Activated CD8-positive, alpha-beta T cell treated with anti-CD3 and anti-CD28 coated beads, Interleukin-2, amount 10 ng/mL, durations not matched to agents 7 days and 5 days (primary cell): ENCODE measurements at places on chromosomes 5 and 9. TPM values are rescaled to one million over a fixed set of nuclear protein-coding genes. Genes with fewer than 3 reads are reported as not detected.

Gene SMIM33
- 0.65 TPM for total RNA-seq

Gene SIGMAR1
- 66.7 TPM for total RNA-seq

Gene CNTNAP3B
- total RNA-seq = not detected

Gene WDR31
- total RNA-seq = 0.47 TPM

- H3K4me3 ChIP-seq = no peak overlapping the region
- peaks cover 5% of the 10 kb centered on the region for H3K36me3 ChIP-seq
- peaks cover 4% of the 10 kb centered on the region for H3K4me1 ChIP-seq
- no peaks in the 10 kb centered on the region for H3K27me3 ChIP-seq
Observed at GRCh38 chr5:172902497-172903472, 56.4 kb upstream of the RPL26L1 start.

GRCh38 chr9:127397646-127398274 is 791 bp downstream of the SLC2A8 start:
- H3K27ac ChIP-seq = peak overlapping the region; percentile 53
- DNase-seq = peak; percentile 46
- H3K36me3 ChIP-seq = no peaks in the 10 kb centered on the region
- peak overlapping the region; percentile 69 for H3K4me3 ChIP-seq
